ENCODE measurements at places on chromosomes 16 and 17. TPM values are rescaled to one million over a fixed set of nuclear protein-coding genes. Genes with fewer than 3 reads are reported as not detected.

GFAP gene
- total RNA-seq: 0.69 TPM

CYBA gene
- 77.4 TPM for total RNA-seq

FAHD1 gene
- total RNA-seq: 26.0 TPM

TLK2 gene
- total RNA-seq: 52.0 TPM

MYH8 gene
- 442 TPM for total RNA-seq

HSDL1 gene
- total RNA-seq: 22.1 TPM

GJD3 gene
- total RNA-seq: not detected

PRKCB gene
- 3.2 TPM for total RNA-seq

NLGN2 gene
- total RNA-seq: 8.8 TPM

WNT9B gene
- total RNA-seq: not detected

PTGES3L gene
- 4.8 TPM for total RNA-seq

MYH13 gene
- under 0.01 TPM for total RNA-seq

CASKIN1 gene
- total RNA-seq: 0.79 TPM

ANKRD40CL gene
- not detected for total RNA-seq

FBXL16 gene
- total RNA-seq: 0.30 TPM

MYH11 gene
- total RNA-seq: 23.3 TPM

KRT28 gene
- total RNA-seq: 152 TPM

UTS2R gene
- 0.20 TPM for total RNA-seq

KRTAP4-3 gene
- 2.0 TPM for total RNA-seq

TMEM204 gene
- total RNA-seq: 6.2 TPM

ZKSCAN2 gene
- total RNA-seq: 4.2 TPM

YPEL3 gene
- total RNA-seq: 22.4 TPM

LRRC75A gene
- 2.9 TPM for total RNA-seq

EVPL gene
- 43.7 TPM for total RNA-seq

PRSS21 gene
- total RNA-seq: not detected

CCL1 gene
- total RNA-seq: not detected

GUCY2D gene
- 0.39 TPM for total RNA-seq

ZFPM1 gene
- 0.69 TPM for total RNA-seq

CD79B gene
- 2.2 TPM for total RNA-seq

C16orf54 gene
- 0.99 TPM for total RNA-seq

MSLN gene
- total RNA-seq: 1.4 TPM

CD7 gene
- total RNA-seq: 0.30 TPM

G6PC3 gene
- 9.4 TPM for total RNA-seq

KRT15 gene
- total RNA-seq: 348 TPM

PABPN1L gene
- not detected for total RNA-seq

CENPV gene
- total RNA-seq: 11.6 TPM

HAPSTR1 gene
- 47.4 TPM for total RNA-seq

NEUROD2 gene
- total RNA-seq: not detected

CCDC78 gene
- 0.20 TPM for total RNA-seq

GINS3 gene
- 3.6 TPM for total RNA-seq

SLC35G6 gene
- not detected for total RNA-seq

CCL3 gene
- 7.9 TPM for total RNA-seq

ZNF598 gene
- total RNA-seq: 12.8 TPM

C16orf95 gene
- total RNA-seq: 1.7 TPM

KRTAP16-1 gene
- 4.5 TPM for total RNA-seq

FBXW10 gene
- total RNA-seq: 0.49 TPM

CHST6 gene
- 0.69 TPM for total RNA-seq

SSTR5 gene
- not detected for total RNA-seq
